ENCODE measurements at places on chromosomes 16 and 17. TPM values are rescaled to one million over a fixed set of nuclear protein-coding genes. Genes with fewer than 3 reads are reported as not detected.

- no peak for DNase-seq
Measured at GRCh38 chr17:78269955-78270381, 38.5 kb downstream of the TMEM235 start.

DNA sequence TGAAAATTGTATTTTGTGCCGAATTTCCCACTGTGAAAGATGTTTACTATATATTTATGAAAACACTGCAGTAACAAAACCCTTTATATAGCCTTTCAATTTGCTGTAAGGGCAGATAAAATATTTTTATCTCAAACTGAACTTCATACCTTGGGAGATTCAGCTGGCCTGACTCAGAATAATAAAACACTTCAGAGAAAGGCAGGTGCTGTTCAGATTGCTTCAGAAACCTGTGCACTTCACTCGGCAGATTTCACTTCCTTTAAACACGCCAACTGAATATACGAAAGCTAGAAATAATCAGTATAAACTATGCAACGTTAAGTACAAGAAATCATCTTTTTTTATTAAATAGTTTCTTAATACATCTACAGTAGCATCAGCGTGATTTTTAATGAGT is 839.1 kb upstream of the RBFOX1 start:
- DNase-seq = no peak

DNA sequence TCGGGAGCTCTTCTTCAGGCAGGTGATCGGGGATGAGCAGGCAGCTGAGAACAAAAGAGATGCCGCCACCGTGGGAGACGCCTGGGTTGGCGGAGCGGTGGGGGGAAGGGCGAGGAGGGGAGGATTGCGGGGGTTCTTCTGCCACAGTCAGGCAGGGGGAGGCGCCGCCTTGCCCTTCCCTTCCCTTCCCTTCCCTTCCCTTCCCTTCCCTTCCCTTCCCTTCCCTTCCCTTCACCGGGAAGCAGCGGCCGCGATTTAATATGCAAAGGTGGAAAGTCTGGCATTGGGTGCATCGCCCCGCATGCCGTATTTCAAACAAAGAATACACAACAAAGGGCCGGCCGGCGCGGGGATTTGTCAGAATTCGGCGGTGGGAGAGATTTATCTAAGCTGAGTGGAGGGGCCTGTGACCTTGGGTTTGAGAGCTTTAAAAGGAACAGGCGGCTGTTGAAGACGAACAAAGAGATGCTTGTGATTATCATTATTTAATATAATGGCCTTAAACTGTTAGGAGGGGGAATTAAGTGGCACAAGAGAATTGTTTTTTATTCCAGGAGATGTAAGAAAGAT is 262.3 kb upstream of the TNRC6C start:
- DNase-seq = no peak

Gene HS3ST2
- polyA plus RNA-seq = not detected

DNA sequence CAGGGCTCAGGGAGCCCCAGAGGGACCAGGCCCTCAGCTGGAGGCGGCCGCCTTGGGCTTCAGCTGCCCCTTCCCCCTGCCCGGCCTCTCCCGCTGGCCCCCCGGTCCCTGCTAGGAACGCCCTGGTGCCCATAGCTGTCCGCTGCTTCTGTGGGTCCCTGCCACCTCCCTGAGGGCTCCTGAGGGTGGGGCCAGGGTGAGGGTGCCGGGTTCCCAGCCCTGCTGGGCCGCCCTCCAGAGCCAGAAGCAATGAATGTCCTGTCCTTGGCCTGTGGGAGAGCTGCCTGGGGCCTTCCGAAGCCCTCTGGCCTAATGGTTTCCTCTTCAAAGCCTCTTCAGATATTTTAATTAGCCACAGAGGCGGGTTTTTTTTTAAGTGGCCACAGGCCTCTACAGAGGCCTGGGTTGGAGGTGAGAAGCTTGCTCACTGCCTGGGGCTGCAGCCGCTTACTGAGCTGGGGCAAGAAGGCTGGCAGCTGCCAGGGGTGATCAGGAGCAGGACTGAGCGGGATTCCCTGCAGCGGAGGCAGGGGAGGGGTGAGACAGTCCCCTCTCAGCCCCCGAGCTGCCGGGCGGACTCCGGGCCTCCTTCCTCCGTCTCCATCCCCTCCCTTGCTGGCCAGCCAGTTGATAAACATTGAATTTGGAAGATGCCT is 9.9 kb downstream of the CENPX start:
- no peak for DNase-seq

Gene GLIS2
- polyA plus RNA-seq = 25.8 TPM

GRCh38 chr16:27985981-27986380 is 77.5 kb downstream of the GSG1L start:
- no peak for DNase-seq

GRCh38 chr17:15406081-15406480 is 61.3 kb downstream of the CDRT4 start:
- no peak for DNase-seq

Gene ZG16
- not detected for polyA plus RNA-seq
